ENCODE measurements at places on chromosomes 5 and 9.

DNA sequence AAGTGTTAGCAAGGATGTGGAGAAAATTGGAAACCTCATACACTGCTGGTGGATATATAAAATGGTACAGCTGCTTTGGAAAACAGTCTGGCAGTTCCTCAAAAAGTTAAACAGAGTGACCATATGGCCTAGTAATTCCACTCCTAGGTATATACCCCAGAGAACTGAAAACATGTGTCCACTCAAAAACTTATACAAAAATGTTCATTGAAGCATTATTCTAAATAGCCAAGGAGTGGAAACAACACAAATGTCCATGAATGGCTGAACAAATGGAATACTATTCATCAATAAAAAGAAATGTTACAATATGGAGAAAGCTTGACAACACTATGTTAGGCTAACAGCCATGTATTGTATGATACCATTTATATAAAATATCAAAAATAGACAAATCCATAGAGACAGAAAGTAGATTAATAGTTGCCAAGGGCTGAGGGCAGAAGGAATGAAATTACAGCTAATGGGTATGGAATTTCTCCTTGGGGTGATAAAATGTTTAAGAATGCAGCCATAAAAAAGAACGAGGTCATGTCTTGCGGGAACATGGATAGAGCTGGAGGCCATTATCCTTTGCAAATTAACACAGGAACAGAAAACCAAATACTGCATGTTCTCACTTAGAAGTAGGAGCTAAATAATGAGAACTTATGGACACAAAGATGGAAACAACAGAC lies 33.6 kb upstream of the FBP1 start:
- no peak for DNase-seq

GRCh38 chr5:91339063-91339705 lies 43.9 kb downstream of the ARRDC3 start:
- DNase-seq, result no peak

- DNase-seq, result no peak
Observed at GRCh38 chr5:36147681-36148080, 4.0 kb downstream of the LMBRD2 start.

DNA sequence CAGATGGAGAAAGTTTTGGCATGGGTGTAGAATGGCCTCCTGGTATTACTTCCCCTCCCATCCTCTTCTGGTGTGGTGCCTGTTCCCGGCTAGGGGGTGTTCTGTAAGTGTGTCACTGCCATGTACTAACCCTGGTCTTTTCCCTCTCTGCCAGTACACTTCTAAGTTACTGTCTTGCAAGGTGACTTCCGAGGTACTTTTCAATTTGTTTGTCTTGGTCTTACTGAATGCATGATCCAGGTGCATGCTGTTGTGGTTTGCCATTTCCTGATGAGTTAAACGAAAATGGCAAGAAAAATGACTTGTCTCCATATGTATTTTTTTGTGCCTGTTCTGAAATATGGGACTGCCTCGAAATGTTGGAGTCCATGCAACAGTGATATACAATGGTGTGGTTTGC lies 46.0 kb downstream of the C9orf152 start:
- no peak for DNase-seq

- DNase-seq, result no peak
Observed at GRCh38 chr5:58937031-58937681, 354.3 kb downstream of the RAB3C start.

GRCh38 chr5:178416206-178416882 lies 173.8 kb downstream of the COL23A1 start:
- DNase-seq, result no peak

DNA sequence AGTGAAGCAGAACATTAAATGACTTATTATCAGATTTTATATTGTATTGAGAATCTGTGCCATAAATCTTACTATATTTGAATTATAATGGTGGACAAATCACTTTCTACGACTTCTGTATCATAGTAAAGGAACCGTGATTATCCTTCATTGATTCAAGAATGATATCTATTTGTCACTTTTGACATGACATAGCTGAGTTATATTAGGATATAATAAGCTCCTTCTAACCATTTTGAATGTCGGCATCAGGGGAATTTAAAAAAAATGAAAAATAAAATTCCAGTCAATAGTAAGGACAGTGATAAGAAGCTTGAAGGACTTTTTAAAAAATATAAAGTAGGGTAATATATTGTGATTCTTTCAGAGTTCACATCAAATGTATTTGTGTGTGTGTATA lies 338.9 kb upstream of the ACO1 start:
- DNase-seq, result no peak

- DNase-seq, result no peak
Observed at GRCh38 chr9:84738353-84738752, 68.8 kb downstream of the NTRK2 start.

DNA sequence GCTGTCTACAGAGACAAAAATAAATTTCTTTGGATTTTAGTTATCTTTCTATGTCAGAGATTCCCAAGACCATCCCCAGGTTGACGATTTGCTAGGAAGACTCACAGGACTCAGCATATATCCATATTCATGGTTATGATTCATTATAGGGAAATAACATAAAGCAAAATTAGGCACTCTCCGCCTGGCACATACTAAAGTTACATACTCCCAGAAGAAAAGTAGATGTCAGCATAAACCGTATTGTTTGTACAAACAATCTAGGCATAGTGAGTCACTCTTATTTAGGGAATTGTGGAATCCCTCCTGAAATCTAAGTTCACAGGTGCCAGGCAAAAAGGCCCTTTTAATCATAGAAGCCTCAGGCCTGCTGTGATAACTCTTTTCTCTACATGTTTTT lies 62.9 kb downstream of the INSL6 start:
- no peak for DNase-seq

DNA sequence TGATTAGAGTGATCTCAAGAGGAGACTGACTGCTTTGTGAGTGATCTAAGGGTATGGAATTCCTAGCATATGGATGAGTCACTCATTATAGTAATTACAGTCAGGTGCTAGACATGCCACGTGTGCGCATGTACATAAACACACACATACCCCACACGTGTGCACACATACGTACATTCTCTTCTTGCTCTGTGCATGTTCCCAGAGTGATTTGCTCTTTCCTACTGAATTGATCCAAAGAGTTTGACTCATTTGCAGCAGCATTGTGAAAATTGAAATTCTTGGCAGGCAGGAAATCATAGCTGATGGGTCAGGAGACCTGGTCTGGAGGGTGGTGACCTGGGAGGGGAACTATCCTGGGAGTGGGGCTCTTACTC lies 63.8 kb downstream of the ANGPTL2 start:
- DNase-seq, result no peak

- peak; percentile 7 for DNase-seq
Observed at GRCh38 chr5:10140195-10140973, 109.3 kb downstream of the ATPSCKMT start.

DNA sequence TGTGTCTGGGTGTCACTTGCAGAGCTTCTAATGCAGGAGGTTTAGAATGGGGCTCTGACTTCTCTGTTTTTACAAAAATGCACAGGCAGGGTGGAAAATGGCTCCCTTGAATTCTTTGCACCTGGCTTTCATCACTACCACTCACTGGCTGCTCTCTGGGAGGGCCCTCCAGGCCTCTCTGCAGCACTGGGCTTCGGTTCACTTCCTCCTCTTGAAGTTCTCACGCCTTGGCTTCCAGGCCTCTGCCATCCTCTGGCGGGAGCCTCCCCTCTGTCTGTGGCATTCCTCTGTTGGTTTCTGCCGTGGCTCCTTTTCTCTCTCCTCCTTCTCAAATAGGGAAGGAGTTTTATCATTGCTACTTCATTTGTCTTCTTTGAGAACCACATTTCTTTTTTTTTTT lies 2.8 kb upstream of the PRLR start:
- DNase-seq, result no peak

Data from cerebellar cortex (tissue), 1 donor.